ENCODE measurements at places on chromosomes 3 and 15. TPM values are rescaled to one million over a fixed set of nuclear protein-coding genes. Genes with fewer than 3 reads are reported as not detected.

GRCh38 chr3:169886671-169887070, 16.9 kb upstream of the LRRC31 start:
- no peak for DNase-seq

The CFAP92 gene
- not detected for total RNA-seq

The CORO2B gene
- total RNA-seq: 0.19 TPM

DNA sequence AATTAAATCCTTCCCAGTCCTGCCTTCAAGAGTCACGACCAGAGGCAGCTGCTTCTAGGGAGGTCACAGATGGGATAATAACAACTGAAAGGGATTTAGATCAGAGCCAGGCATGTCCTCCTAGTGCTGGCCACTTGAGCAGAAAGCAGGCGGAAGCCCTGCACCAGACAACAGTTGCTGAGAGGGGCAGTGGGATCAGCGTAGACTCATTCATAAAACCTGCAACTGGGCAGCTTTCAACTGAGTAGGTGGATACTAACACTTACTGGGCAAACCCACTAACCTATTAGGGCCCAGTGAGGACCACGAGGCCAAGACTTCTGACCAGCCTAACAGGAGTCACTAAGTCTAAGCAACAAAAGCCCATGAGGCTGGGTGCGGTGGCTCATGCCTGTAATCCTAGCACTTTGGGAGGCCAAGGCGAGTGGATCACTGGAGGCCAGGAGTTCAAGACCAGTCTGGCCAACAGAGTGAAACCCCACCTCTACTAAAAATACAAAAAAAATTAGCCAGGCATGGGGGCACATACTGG, 67.0 kb downstream of the DAPK2 start:
- DNase-seq: no peak

GRCh38 chr15:79206940-79207339, 75.6 kb upstream of the ANKRD34C start:
- DNase-seq: no peak

- DNase-seq: no peak
Observed at GRCh38 chr3:89644716-89645115, 537.3 kb downstream of the EPHA3 start.

DNA sequence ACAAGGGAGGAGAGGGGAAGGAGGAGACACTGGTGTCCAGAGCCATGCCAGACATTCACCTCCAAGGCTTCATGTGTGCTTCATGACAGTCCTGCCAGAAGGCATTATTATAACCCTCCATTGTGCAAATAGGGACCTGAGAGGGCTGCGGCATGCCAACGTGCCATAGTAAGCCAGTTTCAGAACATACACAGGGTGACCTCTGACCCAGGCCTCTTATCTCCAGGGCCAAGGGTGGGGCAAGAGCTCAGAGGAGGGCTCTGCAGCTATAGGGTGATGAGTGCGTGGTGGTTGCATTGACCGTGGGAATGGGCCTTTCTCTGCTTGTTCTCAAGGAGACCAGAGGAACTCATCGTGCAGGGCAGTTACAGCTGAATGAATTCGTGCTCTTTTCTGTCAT, 9.7 kb upstream of the ACSBG1 start:
- DNase-seq: no peak

The ALG1L2 gene
- total RNA-seq: not detected

GRCh38 chr3:36227980-36228379, 152.3 kb upstream of the STAC start:
- no peak for DNase-seq

The TRH gene
- not detected for total RNA-seq

DNA sequence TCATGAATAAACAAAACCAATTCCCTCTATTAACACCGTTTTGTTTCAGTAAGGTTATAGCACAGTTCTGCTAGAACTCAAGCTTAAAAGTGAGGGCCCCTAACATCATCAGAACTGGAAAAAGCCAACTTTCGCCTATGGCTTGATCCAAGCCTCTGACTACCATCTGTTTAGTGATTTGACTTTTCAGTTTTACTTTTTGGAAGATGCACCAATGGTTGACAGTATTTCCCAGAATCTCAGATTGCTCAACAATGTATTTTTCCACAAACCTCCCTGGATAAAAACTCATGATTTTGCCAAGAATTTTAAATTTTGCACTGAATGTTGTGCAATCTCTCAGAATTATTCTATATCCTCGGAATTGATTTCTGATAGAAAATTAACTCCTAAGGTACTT, 190.7 kb downstream of the LSAMP start:
- no peak for DNase-seq

DNA sequence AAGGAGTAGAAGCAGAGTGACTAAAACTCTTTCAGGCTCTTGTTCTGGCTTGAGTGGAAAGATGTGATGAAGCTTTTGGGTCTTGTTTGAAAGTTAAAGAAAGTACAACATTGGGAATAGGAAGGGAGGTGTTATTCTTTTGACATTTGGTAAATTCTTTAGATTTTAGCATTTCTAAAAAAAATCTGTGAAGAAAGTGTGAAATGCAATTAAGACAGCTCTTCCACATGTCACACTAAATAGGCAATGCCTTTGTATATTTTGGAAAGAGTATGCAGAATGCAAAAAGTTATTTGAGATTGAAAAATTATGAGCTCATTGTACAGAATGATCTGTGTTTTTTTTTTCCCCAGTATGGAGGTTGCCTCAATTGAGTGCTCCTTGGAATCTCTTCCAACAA, 532.2 kb upstream of the DPPA4 start:
- no peak for DNase-seq

The PCLAF gene
- 82.4 TPM for total RNA-seq

The EFHB gene
- total RNA-seq: 0.57 TPM

The CD96 gene
- total RNA-seq: 39.0 TPM

GRCh38 chr3:127613406-127613805, 15.2 kb downstream of the MCM2 start:
- no peak for DNase-seq

The FETUB gene
- total RNA-seq: not detected

- DNase-seq: peak; percentile 68
Observed at GRCh38 chr15:57866149-57866736, 159.7 kb downstream of the POLR2M start.

DNA sequence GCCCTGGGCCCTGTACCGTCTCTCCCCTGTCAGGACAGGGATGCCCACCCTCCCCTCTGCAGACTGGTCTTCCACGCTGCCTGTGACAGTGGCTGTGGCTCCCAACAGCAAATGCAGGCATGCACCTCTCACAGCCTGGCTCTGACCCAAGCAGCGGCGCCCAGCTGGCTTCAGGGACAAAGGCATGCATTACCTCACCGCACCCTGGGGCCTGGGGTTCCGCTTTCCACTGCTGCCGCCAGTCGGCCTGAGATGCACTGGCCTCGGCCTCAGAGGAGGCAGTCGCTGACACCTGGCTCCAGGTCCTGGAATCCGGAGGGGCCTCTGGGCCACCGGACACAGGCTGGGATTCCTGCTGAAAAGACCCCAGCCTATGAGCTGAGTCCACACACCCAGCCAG, 70.3 kb downstream of the SCN5A start:
- no peak for DNase-seq

DNA sequence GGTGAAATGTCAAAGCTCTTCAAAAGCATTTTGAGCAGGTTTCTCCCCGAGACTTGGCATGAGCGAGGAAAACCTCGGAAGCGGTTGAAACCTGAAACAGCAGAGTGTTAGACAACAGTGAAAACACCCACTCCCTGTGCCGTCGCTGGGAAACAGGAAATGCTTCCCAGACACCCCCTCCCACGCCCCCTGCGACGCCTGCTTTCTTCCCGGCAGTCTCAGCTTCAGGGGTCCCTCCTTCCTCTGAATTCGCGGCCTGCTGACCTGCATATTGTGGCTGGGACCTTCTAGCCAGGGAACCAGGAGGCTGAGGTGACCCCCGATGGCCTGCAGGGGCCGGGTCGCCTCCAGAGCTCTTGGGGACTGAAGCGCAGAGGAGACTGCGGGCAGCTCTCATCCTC, 250.6 kb upstream of the LYSMD4 start:
- DNase-seq: no peak

- no peak for DNase-seq
Observed at GRCh38 chr15:77192451-77192850, 121.5 kb upstream of the TSPAN3 start.

The CHST14 gene
- 8.7 TPM for total RNA-seq

GRCh38 chr3:159802864-159803263, 185.8 kb upstream of the IL12A start:
- no peak for DNase-seq

The GOLGB1 gene
- total RNA-seq: 22.7 TPM

GRCh38 chr15:54841701-54842305, 354.9 kb downstream of the RSL24D1 start:
- no peak for DNase-seq

GRCh38 chr3:107897471-107898061, 193.3 kb downstream of the CD47 start:
- DNase-seq: no peak

The C3orf85 gene
- total RNA-seq: not detected

- DNase-seq: peak; percentile 80
Observed at GRCh38 chr3:126654571-126655383, at the start of gene TXNRD3. TSS of gene TXNRD3 (minus strand) at chr3:126655124.

The ACTRT3 gene
- total RNA-seq: 1.0 TPM

The NANOGP8 gene
- not detected for total RNA-seq

The SPINK8 gene
- not detected for total RNA-seq

GRCh38 chr15:57387564-57388076, 11.3 kb downstream of the CGNL1 start:
- DNase-seq: no peak

The ADAMTSL3 gene
- total RNA-seq: not detected

GRCh38 chr3:131216330-131216729, 165.2 kb upstream of the NUDT16 start:
- DNase-seq: no peak

- DNase-seq: no peak
Observed at GRCh38 chr15:71329497-71330260, 214.4 kb downstream of the THSD4 start.

The CYP1A1 gene
- total RNA-seq: 1.1 TPM

DNA sequence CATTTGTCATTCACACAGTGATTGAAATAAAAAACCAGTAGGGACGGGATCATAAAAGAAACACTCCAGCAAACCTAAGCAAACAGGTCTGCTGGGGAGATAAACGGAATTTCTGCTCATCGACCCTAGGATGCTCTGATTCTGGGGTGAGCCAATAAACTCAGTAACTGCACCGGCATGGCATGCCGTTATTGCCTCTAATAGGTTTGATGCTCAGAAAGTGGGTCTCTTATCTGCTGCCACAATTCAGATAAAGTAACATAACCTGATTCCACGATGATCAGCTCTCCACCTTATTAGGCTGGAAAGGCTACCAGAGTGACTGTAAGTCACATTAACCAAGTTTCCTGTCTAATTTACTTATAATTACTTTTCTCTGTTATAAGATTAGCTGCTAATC, 19.6 kb downstream of the DCLK3 start:
- DNase-seq: no peak

DNA sequence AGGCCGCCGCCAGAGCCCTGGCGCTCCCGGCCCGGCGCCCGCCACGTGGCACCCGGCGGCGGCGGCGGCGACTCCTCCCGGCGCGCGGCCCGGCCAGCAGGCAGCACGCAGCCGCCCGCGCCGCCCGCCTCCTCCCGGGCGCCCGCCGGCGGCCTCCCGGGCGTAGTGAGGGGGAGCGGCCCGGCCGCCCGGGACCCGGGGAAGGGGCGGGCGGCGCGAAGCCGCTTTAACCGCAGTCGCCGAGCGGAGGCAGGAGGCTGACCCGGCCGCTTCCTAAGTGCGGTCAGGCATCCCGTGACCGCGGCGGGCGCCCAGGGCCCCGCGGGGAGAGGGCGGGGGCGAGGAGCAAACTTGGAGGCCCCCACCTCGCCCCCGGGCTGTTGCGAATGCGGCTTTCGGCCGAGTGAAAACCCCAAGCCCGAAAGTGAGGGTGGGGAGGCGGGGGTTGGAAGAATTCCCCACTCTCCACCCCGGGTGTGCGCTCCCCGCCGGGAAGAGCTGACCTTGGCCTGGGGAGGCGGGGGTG, 1.7 kb upstream of the HES1 start:
- peak; percentile 59 for DNase-seq

DNA sequence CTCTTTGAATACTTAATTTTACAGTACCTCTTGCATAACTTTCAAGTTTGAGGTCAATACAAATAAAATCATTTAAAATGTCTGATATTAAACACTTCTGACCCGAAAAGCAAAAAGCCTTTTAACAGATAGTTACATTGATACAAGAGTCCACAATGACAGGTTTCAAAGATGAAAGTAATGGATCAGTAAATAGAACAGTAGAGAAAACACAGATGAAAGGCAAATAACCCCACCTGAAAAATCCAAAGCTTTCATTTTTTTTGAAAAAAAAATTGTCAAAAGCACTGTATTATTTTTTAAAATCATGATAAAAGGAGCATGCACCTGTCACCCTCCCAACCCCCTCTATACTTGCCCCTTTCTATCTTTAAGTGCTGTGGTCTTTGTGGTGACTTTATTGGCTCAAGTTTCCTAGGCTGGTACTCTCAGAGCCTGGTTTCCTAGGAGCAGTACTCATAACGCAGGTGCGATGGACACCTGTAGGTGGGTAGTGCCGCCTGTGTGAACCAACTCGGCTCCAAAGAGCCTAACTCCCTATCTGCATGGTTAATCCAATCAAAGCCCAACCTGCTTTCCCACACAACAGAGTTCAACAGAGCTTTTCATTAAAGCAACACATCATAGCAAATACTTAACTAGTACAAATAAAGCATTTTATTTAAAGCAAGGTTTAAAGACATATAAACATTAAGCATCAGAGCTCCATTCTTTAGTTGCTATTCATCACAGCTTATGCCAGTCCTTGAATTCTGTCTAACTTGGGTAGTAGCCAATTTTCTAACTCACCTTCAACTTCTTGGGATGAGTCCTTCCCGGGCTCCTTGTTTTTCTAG, 32.2 kb downstream of the LIPC start:
- no peak for DNase-seq

- no peak for DNase-seq
Observed at GRCh38 chr3:24318677-24319287, 175.9 kb downstream of the THRB start.

- no peak for DNase-seq
Observed at GRCh38 chr3:5499404-5499803, 311.9 kb downstream of the EDEM1 start.

The TRPC1 gene
- total RNA-seq: 2.8 TPM

DNA sequence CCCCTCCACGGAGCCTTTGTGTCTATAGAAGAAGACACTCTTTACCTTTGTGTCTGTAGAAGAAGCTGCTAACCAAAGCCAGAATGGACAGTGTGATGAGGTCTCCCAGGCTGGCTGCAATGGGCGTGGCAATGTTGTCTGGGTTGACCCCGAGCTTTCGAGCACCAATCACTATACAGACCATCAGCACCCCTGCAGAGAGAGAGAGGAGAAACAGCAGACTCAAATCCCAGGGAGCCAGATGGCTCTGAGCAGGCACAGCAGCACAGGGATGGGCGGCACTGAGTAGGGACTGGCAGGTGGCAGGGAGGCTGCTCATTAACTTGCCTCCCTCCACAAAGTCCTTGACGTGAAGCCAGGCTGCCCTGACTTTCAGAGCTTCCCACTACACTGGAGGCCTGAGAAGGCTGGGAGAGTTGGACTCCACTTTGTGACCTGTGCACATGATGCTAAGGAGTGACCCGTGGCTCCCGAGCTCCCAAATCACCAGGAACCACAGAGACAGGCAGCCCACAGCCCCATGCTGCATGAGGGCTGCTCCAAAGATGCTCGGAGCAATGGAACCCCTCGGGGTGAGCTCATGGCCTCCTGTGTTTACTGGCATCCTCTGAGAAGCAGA, 53.9 kb downstream of the ROPN1B start:
- no peak for DNase-seq

All from activated CD4-positive, alpha-beta memory T cell treated with anti-CD3 and anti-CD28 coated beads for 36 hours (primary cell).